NCI-H1048 (cell line): ENCODE measurements at places on chromosomes 2 and 18.

- DNase-seq, result no peak
Measured at GRCh38 chr2:144462266-144462665, 57.7 kb downstream of the ZEB2 start.

DNA sequence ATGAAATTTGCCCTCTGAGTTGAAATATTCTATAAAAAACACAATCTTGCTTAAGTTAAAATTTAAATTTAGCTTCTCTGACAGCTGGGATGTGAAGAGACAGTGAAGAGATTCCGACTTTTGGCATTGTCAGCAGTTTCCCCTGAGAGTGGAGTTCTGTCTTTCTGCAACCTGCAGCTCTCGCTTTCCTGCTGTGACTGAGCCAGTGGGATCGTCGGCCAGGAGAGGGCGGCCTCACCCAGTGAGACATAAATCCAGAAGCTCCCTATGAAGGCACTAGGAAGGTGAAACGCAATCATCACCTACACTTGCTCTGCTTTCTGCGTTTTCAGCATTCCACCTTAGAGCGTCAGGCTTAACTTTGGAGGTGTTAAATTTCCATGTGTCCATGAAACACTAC lies 75.4 kb upstream of the HNMT start:
- peak; percentile 3 for DNase-seq

GRCh38 chr2:54000122-54000521 lies 29.3 kb upstream of the PSME4 start:
- no peak for DNase-seq

DNA sequence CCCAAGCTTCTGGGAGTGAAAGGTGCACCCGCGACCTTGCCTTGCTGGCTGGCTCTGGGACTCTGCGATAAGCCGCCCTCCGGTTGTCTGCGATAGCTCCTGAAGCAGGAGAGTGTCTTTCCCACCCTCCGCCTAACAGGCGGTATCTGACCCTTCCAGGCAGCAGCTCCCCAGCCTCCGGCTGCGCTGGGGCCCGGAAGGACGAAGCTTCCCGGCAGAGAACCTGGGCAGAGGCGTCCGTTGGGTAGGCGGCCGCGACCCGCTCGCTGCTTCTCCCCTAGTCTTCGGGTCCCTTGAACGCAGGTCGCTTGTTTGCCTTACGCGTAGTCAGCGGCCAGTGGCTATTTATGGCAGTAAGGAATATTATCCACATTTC lies 446 bp upstream of the RHBDD1 start:
- DNase-seq, result no peak

DNA sequence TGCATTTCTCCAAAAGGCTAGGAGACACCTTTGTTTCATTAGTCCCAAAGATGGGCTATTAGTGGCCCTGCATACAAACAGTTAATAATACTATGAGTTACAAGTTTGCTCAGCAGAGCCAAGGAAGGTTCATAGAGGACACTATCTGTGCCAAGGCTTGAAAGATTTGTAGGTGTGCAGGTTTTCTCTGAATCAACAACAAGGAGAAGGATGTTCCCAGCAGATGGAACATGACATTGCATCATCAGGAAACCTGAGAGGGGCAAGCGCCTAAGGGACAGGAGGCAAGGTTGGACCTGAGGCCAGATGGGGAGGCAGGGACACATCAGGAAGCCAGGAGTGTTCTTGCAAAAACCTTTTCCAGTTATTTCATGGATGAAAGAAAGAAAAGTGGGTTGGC lies 35.4 kb upstream of the STK17B start:
- no peak for DNase-seq

DNA sequence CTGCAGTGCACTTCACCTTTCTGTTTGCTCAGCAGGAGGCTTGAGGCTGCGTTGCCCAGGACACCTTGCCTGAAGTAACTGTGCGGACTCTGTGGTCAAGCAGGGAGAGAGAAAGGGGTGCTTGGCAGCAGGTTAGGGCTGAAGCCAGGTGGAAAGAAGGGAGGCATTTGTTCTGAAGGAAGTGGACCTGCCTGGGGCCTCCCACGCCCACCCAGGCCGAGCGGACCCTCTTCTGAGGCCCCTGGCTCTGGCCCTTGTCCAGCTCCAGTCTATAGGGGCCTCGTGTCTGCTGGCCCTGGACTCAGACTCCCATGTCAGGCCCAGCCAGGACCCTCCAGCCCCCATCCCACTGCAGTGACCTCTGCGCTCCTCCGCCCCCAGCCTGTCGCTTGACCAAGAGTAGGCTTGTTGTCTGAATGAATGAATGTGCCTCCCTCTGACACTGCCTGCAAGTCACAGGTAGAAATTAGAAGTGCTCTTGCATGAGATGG lies 2.5 kb downstream of the SNED1 start:
- DNase-seq, result no peak

DNA sequence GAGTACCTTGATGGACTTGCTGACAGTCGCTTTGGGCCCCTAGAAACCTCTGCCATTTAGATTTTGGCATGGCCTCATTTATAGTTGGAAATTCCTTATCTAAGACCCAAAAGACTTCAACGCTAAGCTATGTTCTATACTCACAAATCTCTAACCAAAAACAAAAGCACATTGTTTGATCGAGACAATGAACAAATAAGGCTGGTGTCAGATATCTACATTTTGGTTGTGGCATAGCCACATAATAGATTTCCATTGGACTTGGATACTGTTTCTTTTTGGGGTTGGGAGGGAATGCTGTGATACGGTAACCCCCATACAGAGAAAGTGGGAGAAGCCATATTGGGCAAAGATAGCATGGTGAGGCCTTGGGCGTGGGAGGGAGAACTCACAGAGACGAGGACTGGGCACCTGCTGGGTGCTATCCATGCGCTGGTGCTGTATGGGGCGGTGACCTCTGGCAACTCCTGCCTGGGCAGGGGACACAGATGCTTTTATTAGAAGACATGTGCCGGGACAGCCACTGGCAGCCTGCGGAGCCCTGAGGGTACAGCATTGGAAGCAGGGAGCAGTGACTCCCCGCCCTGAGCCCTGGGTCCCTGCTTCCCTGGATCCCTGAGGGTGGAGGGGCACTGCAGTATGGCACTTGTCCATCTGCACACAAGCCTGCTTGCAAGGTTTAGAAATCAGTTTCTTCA lies 97.1 kb downstream of the ASAP2 start:
- DNase-seq, result no peak

- no peak for DNase-seq
Measured at GRCh38 chr2:95034221-95034620, 8.7 kb downstream of the MAL start.

- DNase-seq, result no peak
Measured at GRCh38 chr2:171124541-171124940, 36.2 kb downstream of the TLK1 start.

DNA sequence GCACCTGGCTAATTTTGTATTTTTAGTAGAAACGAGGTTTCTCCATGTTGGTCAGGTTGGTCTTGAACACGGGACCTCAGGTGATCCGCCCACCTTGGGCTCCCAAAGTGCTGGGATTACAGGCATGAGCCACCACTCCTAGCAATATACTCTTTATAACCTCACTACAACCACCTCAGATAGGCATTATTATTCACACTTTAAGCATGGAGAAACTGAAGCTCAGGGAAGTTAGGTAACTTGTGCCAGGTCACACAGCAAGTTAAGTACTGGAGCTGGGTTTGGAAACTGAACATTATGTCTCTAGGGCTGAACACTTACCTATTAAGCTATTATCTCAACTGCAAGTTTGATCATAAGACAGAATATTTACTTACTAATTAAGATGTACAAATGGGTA lies 42.6 kb upstream of the ACTR2 start:
- no peak for DNase-seq

GRCh38 chr2:205750797-205751196 lies 68.5 kb downstream of the NRP2 start:
- DNase-seq, result no peak

- DNase-seq, result no peak
Measured at GRCh38 chr2:51258301-51258700, 226.4 kb upstream of the NRXN1 start.

DNA sequence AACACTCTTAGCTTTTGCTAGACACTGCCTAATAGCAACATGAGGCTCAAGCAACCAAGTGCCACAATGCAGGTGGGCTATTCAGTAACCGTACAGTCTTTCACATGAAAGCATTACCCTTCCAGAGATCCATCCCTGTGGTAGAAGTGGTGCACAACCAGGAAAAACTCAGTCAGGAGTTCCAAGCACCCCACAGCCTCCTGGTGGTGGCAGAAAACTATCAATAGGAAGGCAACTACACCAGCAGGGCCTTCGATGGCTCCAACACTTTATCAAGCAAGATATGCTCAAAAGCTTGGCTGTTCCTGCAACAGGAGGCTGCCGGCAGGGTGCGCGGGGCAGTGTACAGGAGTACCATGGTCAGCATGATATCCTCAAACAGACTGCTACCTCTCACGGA lies 176.1 kb upstream of the DLGAP1 start:
- no peak for DNase-seq

GRCh38 chr18:66949419-66949818 lies 345.5 kb upstream of the CDH19 start:
- DNase-seq, result no peak

DNA sequence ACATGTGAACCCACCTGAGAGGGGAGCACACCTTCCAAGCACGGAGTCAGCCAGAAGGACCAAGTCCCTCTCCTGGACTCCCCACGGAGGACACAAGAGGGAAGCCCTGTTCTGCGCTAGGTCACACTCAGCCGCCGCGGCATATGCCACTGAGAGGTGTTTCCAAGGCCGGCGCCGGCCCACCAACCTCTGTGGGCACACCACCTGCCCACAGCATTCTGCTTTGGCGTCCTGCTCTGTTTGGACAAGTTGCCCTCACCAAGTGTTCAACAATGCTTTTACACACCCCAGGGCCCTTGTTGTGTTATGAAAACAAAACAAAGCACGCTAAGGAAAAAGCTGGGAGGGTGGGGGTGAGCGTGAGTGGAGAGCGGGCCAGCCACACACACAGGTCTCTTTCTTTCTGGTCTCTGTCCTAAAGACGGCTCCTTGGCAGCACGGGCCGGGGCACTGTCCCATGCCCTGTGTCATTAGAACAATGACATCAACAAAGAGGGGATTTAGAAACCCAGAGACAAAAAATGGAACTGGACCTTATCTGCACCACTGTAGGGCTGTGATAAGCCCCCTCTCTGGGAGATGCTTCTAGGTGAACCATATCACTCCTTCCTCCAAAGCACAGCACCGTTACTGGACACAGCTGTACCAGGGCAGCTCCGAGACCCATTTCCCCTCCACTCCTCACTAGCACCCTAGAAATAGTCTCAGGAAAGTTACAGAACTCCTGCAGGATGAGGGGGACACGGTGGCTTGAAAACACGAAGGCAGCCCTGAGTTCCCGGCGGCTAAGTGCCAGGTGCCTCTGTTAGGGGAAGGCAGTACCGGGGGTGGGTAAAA lies 17.0 kb downstream of the SMAD7 start:
- no peak for DNase-seq

DNA sequence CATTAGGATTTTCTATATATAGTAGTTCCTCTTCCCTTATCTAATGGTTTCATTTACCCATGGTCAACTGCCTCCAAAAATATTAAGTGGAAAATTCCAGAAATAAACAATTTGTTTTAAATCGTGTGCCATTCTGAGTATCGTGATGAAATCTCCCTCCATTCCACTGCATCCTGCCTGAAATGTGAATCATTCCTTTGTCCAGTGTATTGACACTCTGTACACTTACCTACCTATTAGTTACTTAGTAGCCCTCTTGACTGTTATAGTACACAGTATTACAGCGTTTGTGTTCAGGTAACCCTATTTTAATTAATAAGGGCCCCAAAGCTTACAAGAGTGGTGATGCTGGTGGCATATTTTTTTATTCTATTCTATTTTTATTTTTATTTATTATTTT lies 26.2 kb downstream of the TAF4B start:
- DNase-seq, result no peak

DNA sequence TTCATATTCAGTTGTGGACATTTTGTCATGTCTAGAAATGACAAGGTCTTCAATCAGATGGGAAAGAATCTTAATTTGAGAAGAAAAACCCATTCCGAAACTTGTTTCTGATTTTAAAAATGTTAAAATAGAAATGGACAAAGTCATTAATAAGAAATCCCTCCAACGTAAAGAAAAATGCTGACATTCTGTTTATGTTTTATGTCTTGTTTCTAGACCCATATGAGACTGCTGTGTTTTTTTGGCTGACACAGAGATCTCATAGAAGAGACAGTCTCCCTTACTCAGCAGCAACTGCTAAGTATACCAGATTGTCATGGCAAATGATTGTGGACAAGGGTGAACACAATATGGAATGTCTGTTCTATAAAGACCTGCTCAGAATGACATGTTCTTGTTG lies 538.5 kb downstream of the ZEB2 start:
- DNase-seq, result no peak

DNA sequence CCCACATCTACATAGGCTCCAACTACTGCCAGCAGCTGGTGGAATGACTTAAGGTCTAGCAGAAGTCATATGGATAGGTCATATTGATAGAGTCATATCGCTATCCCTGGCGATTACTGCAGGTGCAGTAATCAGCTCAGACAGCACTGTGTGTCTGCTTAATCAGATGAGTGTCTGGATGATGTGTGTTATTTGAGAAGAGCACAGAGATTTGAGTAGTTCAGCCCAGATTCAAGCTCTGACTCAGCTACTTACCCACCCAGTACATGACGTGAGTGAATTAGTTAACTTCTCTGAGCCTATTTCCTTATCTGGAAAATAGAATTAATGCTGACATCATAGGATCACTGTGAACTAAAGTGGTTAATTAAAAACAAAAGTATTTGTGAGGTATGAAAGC lies 78.9 kb downstream of the EHD3 start:
- no peak for DNase-seq

GRCh38 chr2:100941646-100942240 lies 60.3 kb upstream of the RPL31 start:
- no peak for DNase-seq
